Suppressor macrophage treated with lipopolysaccharide for 4 hours (primary cell): ENCODE measurements at places on chromosomes 16 and 17.
A peak's percentile ranks its signal among the peaks of the same experiment; 100 is the strongest.

DNA sequence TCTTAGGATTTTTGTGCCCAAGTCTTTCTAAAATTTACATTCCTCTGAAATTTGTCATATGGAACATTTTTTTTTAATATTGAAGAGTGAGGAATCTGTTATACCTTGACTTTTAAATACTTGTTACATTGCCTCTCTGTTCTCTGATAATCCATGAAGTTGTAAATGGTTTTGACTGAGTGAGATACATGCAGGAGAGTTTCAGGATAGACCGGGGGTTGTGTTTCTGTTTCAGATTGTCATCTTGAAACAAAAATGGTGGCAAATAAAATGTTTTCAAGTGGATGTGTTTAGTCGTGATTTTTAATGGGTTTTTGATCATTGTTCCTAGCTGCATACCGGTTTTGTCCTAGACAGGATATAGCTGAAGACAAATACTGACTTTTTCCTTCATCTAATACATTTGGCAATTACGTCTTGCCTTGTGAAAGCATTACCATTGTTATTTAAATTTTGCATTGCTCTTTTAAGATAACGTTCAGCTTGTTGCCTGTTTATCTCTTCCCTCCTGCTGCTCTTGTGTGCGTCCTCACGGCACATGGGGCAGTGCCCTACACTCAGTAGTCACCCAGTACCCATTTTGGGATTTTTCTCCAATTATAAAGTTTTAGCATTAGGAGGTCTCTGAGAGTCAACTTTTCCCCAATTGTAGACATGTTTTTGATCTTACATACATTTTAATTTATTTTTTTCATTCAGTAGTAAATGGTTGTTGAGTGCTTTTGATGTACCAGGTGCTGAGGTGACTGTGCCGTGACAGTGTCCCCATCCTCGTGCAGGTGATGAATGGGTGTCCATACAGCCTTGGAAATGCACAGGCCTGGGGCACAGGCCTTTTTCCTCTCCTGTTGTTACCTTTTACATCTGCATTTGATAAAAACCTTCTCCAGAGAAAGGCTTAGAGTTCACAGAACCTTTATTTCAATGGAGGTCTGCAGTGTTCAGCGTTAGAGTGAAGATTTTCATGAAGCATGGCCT is 169.9 kb downstream of the MSI2 start:
- DNase-seq: no peak

GRCh38 chr16:20674684-20675487 is 22.6 kb downstream of the ACSM1 start:
- DNase-seq: no peak

DNA sequence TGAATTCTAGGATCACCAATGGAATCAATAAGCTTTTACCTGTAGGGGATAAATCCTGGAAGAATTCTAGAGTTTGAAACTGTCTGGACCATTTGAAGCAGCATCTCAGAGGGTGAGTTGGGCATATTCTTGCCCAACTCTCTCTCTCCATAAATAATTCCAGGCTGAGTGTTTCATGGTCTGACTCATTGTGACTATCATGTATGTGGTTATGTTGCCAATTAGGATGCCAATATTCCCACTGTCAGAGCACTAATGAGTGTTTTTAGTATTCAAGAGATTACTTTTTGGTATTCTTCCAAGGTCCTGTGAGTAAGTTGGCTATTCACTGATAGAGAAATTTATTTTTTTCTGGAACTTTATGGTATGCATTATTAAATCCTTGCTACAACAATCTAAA is 456.9 kb downstream of the TOX3 start:
- no peak for DNase-seq

DNA sequence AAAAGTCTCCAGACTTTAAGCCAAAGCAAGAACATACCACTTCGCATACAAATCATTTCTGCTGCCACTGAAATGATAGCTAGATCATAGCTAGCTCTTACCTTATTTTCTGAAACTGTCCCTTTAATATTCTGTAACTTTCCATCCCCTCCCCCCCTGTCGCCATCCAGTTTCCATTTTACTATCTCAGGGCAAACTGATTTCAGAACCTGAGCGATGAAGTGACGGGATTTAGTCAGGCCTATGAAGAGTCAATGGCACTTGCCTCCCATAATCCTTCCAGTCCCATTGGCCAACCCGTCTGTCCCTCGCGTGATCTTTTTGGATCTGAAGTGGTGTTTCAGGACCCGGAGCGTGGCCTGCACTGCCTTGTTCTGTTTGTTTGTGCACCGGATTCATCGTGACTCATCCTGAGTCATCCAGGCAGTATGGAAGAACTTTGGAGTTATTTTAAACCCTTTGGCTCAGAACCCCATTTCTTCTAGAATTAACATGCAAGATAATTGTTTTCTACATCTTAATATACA is 199.8 kb upstream of the CHMP6 start:
- peak; percentile 57 for DNase-seq

GRCh38 chr16:82793528-82794245 is 166.9 kb downstream of the CDH13 start:
- no peak for DNase-seq

- DNase-seq: no peak
Observed at GRCh38 chr16:31082368-31083045, 6.2 kb downstream of the PRSS53 start.

- no peak for DNase-seq
Observed at GRCh38 chr17:13601776-13602551, at the start of gene HS3ST3A1. TSS of gene HS3ST3A1 (minus strand) at chr17:13601929. CDS start at chr17:13601129, 800 bp downstream.

- no peak for DNase-seq
Observed at GRCh38 chr17:20613905-20614304, 34.4 kb downstream of the CDRT15L2 start.

- DNase-seq: no peak
Observed at GRCh38 chr17:21043296-21044232, 753 bp upstream of the USP22 start.

- no peak for DNase-seq
Observed at GRCh38 chr17:45395569-45396415, 36.9 kb downstream of the ARHGAP27 start.

- DNase-seq: no peak
Observed at GRCh38 chr16:89945654-89946053, 2.9 kb upstream of the DEF8 start.

- peak; percentile 52 for DNase-seq
Observed at GRCh38 chr16:57284209-57284951, at the start of gene PLLP. TSS of gene PLLP (minus strand) at chr16:57284672. CDS start at chr16:57284540, 132 bp downstream.

DNA sequence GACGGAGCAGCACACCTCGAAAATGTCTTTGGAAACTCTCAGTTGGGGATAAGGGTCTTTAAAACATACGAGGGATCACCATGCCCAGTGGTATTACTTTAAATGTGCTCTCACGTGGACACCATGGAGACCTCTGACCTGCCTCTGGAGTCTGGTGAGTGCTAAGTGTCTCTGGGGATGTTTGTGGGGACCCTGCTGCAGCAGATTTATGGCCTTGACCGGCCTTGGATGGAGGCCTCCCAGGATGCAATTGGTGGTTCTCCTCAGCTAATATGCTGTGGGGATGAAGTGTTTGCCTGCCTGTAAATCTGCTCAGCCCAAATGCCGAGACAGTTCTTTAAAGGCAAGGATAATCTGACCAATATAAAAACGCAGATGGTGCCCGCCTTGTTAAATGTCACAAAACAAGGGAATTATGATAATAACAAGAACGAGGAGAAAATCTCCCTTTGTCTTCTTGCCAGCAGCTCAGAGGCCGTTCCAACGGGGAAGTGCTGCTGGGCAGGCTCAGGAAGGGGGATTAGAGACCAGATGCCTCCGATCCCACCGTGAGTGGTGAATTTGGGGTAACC is 154.4 kb downstream of the ABCC12 start:
- DNase-seq: no peak

GRCh38 chr16:57807252-57807967 is 5.1 kb upstream of the KIFC3 start:
- DNase-seq: no peak

DNA sequence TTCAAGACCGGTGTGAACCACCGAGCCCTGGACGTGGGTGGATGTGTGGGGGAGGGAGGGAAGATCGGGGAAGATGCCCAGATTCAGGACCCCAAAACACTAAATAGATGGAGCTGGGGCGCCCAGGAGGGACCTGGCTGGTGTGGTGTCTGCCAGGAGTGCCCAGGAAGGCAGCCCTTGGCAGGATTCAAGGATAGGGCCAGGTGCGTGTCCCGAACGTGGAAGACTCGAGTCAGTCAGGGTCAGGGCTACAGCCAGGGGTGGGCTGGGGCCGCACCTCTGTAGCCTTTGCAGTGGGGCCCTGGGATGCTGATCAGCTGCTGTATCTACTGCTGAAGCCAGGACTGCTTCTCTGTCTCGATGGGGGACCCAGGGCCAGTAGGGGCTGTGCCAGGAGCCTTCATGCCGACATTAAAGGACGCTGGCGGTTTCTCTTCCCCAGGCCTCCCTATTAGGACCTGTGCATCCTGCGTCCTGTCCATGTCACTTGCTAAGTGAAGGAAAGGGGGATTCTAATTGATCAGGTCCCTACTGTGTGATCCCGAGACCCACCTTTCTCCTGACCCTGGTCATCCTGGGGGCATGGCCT is 13.1 kb downstream of the KDM8 start:
- no peak for DNase-seq

DNA sequence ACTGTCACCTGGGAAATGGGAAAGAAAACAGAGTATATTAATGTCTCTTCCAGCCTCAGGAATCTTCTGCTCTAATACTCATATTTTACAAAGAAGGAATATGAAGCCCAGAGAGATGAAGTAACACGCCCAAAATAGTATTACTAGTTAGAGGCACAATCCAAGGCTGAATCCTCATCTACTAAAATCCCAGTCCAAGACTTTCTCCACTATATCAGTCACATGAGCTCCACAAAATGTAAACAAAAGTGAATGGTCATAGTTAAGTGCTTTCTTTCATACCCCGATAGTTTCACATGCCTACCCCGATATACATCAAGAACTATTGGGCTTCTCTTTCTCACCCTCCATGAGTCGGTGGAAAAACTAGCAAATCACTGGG is 965 bp downstream of the INTS2 start:
- DNase-seq: no peak

- DNase-seq: no peak
Observed at GRCh38 chr16:82323171-82323570, 153.1 kb upstream of the MPHOSPH6 start.

DNA sequence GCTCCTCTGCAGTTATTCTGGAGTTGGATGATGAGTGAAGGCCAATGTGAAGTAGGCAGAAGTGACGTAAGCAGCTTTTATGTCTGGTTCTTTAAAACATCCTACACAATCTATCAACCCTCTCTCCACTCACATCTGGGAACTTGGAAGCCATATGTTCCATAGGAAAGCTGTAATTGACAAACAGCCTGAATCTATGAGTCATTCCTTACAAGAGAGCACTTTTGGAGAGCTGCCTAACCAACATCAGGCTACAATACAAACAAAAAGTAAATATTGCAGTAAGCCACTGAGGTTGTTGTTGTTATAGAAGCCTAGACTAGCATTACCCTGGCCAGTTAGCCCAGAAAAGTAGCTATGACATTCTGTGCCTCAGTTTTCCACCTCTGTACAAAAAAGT is 5.9 kb downstream of the CCL7 start:
- DNase-seq: peak; percentile 65

DNA sequence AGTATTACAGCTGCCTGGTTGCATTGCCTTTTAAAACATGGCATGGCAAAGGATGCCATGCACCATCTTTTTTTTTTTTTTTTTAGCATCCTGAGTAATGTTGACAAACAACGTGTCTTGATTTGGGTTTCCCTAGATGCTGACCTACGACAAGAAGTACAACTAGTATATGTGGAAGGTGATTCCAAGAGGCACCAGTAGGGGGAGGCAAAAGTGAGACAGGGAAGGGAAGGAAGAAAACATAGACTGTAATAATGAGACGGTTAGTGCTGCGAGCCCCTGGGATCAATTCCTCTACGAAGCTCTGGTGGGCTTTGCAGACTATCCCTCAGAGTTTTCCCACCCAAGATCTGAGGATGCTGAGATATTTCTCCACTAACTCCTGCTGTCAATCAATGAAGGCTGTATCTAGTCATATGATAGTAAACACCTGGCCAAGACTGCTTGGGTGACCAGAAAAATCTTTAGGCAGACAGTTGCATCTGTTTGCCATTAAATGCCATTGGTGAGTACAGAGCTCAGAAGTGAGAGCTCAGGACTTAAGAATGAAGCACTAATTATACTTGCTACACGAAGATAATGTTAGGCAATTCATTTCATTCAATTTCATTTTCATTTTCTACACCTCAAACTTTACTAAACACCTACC is 458.6 kb upstream of the GOT2 start:
- DNase-seq: peak; percentile 49

GRCh38 chr16:84514874-84515835 is 10.7 kb upstream of the MEAK7 start:
- peak; percentile 53 for DNase-seq

GRCh38 chr17:57288040-57288772 is 31.9 kb downstream of the MSI2 start:
- no peak for DNase-seq

GRCh38 chr16:85246473-85246872 is 134.2 kb upstream of the CIBAR2 start:
- DNase-seq: no peak

DNA sequence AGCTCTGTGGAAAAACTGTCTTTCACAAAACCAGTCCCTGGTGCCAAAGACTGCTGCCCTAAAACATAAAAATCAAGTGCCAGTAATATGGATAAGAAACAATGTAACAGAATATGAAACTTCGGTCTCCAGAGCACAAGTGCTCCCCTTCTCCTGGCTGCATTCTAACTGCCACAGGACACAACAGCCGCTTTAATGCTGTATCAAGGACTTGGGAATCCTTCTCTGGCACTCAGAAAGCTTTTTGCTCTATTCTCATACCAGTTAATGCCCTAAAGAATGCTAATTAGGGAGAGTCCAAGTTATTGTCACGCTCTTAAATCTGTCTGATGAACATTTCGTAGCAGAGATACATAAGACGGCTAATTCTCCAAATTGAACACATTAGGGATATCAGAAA is 90.9 kb downstream of the PARN start:
- no peak for DNase-seq

GRCh38 chr17:74235911-74236371 is 22.6 kb downstream of the TTYH2 start:
- no peak for DNase-seq
